ENCODE measurements at places on chromosomes 2 and 18.

GRCh38 chr18:48330016-48330991 is 78.9 kb downstream of the ZBTB7C start:
- DNase-seq = no peak

GRCh38 chr18:48949606-48950535 is 894 bp downstream of the SMAD7 start:
- no peak for DNase-seq

DNA sequence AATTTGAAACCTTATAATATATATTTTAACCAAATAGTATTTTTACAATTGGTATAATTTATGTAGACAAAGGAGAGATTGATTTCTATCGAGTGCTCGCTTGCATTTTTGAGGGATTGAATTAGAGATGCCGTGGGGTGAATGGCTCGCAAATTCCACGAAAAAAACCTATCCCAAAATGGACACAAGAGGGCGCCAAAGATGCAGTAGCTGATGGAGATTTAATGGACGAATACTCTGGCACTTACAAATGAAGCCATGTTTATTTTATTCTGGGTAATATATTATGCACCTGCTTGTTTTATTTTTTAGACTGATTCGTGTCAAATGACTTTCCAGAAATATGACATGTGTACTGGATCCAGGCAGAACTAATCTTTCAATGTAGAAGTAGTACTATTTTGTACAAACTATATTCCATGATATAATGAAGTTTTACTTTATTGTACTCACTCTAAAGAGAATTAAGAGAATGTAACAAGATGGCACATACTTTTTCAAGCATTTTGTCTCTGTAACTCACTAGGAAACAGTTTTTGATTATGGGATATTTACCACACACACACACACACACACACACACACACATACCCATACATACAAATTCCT is 505.4 kb downstream of the PLCL1 start:
- peak; percentile 22 for DNase-seq

DNA sequence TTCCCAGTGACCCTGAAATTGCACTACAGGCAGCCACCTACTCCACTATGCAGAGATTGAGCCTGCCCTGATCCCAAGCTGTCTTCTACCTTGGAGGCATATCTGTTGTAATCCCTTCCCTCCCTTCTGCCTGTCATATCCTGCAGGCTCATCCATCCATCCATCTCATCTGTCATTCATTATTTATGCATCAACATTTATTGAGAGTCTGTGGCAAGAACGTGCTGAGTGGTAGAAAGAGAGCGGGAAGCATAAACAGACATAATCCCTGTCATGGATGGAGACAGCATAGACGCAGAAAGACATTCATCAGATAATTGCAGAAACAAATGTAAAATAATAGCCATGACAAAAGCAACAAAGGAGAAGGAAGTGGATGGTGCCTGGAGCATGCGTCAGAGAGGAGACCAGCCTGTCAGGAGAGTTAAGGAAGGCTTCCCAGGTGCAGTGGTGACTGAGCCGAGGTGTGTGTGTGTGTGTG is 110.7 kb upstream of the STPG4 start:
- no peak for DNase-seq

- no peak for DNase-seq
Observed at GRCh38 chr2:189254268-189254883, 74.8 kb upstream of the COL5A2 start.

GRCh38 chr18:41410006-41410405 is 545.0 kb upstream of the PIK3C3 start:
- DNase-seq = no peak

DNA sequence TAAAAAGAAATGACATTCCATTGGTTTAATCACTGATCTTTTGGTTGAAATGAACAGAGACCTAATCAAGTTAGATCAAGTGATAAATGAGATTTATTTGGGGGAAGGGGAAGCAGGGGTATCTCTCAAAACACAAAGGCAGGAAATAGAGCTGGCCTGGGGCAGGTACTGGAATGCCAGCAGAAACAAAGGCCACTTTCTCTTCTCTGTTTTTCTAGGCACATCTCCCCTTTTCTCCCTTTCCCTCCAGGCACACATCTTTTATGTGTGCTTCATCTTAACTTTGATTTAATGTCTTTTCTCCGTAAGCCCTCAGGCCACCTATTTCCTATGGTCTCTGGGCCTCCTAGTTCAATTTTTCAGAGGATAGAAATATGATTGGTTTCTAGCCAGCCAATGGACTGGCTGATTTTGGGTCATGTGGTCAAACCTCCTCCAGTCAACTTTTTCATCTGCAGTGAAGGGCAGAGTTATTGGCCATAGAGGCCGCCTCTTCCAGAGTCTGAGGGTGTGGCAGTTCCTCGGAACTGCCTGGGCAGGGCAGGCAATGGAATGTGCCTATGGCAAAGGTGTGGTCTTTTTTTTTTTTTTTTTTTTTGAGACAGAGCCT is 58.9 kb upstream of the FAM136A start:
- no peak for DNase-seq

DNA sequence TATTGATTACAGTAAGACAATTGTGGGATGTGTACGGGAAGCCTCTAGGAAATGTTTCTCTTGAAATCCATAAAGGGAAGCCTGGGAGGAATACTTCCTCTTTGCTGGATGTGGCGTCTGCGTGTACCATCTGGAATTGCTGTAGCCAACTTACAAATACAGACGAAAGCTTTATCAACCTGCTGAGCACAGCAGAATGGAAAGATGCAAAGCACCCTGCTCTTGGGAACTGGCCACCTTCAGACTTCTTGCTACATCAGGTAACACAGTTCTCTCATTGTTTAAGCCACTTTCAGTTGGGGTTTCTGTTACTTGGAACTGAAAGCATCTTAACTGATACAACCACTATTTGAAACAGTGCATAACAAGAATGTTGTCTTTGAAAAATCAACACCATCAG is 213.8 kb downstream of the HRH4 start:
- DNase-seq = no peak

GRCh38 chr2:110101280-110101844 is 14.3 kb downstream of the MALL start:
- no peak for DNase-seq

DNA sequence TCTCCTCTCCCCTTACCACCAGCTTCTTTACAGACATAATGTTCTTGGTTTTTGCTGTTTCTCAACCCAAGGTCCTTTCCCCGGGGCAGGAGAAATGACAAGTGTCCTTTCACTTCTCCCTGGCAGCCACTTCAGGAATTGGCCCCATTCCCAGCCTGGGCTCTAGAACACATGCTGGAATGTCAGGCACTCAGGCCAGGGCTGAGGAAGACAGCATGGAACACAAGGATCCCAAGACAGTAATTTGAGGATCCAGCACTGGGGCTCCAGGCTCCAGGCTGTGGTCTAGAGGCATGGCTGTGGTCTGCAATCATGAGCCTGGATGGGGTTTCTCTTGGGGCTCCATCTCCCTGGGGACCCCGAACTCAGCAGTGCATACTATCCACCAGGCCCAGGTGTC is 201.4 kb downstream of the CELF4 start:
- no peak for DNase-seq

DNA sequence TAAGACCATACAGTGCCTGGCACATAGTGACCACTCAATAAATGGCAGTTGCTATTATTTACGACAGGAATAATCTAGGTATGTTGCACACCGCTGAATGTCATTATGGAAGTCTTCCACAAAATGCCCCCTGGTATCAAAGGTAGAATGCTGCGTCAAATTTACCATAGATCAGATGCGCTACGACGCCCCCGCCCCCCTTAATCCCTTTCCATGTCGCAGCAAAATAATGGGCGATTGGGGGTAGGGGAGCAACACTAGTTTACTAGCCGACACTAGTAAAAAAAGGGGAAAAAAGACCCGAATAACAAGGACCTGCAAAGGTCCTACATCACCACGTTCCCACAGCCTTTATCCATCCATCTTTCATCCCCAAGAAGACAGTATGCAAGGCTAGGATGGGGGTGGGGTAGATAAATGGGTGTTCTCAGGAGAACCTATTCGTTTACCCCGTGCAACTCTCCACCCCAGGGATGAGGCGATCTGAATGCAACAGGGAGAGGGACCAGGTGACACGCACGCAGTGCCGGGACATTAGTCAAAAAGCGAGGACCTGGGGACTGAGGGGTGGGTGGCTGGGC is 455 bp downstream of the PREPL start:
- peak; percentile 25 for DNase-seq

- DNase-seq = no peak
Observed at GRCh38 chr2:74548900-74549826, 4.6 kb downstream of the LOXL3 start.

DNA sequence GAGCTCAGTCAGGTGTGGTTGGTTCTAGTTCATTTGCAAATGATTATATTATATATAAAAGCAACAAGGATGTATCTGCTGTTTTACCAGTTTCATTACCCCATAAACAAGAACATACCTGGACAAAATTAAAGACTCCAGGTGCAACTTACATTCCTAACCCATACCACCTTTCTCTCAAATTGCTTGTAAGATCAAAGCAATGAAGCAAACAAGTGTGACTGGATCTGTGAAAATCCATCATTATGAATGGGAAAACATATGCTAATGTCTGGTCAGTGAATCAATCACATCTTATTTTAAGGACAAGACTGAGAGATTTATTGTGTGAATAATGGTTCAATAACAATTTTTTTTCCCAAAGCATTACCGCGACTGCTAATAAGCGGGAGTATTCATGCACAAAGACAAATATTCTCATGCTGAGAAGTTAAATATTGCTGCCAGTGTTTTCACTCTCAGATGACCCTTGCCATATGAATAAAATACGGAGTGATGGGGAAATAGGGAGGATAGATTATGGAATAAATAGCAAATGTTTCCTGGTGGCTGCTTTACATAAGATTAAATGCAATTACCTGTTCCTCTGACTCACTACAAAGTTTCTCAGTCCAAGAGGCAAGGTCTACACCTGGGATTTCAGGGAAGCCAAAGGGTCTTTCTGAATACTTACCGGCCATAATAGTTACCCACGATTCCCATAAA is 59.3 kb downstream of the WDR75 start:
- no peak for DNase-seq

DNA sequence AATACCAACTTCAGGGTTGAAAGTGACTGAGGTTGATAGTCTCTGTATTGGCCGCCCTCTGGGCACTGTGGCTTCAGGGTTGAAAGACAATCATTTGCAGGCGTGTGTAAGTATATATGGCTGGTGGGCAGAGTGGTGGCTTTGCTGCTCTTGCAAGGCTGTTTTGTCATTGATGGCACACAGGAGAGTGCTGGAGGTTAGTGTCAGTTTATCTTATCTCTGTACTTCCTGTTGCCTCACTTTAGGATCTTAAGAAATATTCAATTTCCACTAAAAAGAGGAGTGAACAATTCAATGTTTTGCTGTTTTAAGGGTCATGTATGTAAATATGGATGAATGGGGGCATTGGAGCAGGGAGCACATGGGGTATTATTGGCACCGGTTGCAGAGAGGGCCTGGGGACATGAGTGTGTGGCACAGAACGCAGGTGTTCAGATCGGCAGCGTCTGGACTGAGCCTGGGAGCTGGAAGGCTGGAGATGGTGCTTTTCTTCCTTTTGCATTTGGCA is 51.5 kb downstream of the NCK2 start:
- DNase-seq = no peak

GRCh38 chr2:35783723-35784122 is 571.9 kb upstream of the CRIM1 start:
- no peak for DNase-seq

DNA sequence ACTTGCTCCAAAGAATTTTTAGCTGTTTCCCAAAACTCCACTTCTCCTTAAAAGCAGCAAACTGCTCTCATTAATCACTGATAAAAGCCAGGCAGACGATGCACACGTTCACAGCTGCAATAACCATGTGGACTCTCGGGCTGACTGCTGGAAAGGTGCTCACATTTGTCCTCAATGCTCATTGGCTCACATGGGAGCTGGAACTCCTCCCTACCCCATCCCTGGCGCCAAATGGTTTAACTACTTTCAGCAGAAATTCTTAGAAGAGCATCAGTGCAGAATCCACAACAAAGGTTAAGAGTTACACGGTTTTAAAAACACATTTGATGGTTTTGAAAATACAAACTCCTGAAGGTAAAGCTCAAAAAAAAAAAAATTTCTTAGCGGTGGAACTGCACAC is 117.1 kb downstream of the NOL10 start:
- no peak for DNase-seq

GRCh38 chr18:49591271-49591670 is 29.4 kb downstream of the LIPG start:
- DNase-seq = no peak

GRCh38 chr2:241461693-241462677 is 46.4 kb downstream of the STK25 start:
- no peak for DNase-seq

- DNase-seq = no peak
Observed at GRCh38 chr2:32735348-32735747, 107.5 kb downstream of the TTC27 start.

GRCh38 chr2:110659248-110659647 is 18.6 kb downstream of the BUB1 start:
- DNase-seq = no peak

DNA sequence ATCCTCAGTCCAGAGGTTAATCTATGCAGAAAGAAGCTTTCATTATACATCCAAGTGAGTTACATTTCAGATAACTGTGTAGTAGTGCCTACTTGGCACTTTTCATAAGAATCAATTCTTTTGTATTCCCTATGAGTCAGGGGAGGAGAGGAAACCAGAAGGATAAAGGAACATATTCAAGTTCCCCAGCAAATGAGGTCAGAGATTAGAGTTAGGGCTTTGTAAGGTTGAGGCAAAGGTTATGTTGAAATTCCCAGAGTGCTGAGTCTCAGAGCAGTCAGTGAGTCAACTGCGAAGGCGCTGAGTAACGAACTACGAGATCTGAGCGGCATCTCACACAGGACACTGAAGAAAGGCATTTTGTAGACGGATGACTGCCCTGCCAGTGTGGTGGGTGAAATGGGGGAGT is 25.1 kb upstream of the ME2 start:
- DNase-seq = no peak

GRCh38 chr2:144512470-144512869 is 7.4 kb downstream of the ZEB2 start:
- no peak for DNase-seq

DNA sequence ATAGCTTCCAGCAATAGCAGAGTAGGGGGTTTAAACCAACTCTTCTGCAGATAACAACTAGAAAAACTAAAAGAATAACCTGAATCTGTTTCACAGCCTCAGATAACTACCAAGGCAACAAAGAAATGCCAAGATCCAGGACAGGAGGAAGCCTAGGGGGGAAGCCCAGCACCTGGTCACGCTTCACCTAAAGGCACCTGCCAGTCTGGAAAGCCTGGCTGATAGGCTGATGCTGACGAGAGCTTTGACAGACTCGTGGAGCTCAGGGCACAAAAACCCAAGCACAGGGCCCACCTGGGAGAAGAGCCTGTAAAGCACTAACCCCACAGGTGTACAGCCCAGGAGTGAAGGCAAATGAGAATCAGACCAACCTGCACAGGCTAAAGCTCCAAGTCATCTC is 22.6 kb downstream of the EIPR1 start:
- DNase-seq = no peak

DNA sequence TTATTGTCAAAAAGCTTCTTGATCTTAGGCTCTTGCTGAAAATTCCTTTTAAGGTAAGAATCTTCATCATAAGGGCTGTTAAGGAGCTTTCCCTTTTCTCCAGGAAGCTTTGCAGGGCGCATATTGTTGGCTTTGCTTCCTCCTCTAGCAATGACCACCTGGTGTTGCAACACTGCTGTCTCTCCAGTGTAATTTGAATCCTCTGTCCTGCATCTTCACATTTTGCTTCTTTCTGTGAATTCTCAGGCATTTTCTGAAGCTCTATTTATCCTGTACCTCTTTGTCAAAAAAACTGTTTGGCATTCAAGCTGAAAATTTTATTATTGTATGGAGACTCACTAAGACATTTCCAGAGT is 533.1 kb upstream of the CHAC2 start:
- no peak for DNase-seq

All from stimulated activated CD4-positive, alpha-beta T cell treated with anti-CD3 and anti-CD28 coated beads, Interleukin-2, amount 100 ng/mL, for 4 hours (primary cell).